Cardiac atrium fibroblast (primary cell): ENCODE measurements at places on chromosomes 3 and 15. TPM values are rescaled to one million over a fixed set of nuclear protein-coding genes. Genes with fewer than 3 reads are reported as not detected.

The ZBTB38 gene
- 154 and 205 TPM in 2 replicates for total RNA-seq

The CRTAP gene
- total RNA-seq, result 314 and 345 TPM in 2 replicates

The BOC gene
- total RNA-seq, result 5.2 and 10.4 TPM in 2 replicates

The RSL24D1 gene
- 55.1 and 78.9 TPM in 2 replicates for total RNA-seq

The MUC20 gene
- 1.3 TPM in 1 of 2 replicates, not detected in the other for total RNA-seq

The GPR156 gene
- 0.49 and 3.4 TPM in 2 replicates for total RNA-seq

The FILIP1L gene
- total RNA-seq, result 18.1 and 22.0 TPM in 2 replicates

The NR2E3 gene
- total RNA-seq, result not detected in 2 replicates

The MASP1 gene
- total RNA-seq, result 3.1 and 9.1 TPM in 2 replicates

The CTXN2 gene
- not detected in 2 replicates for total RNA-seq

The PLA2G4D gene
- not detected in 2 replicates for total RNA-seq

The CYP19A1 gene
- total RNA-seq, result 0.18 TPM in 1 of 2 replicates, not detected in the other

The KBTBD12 gene
- total RNA-seq, result not detected in 2 replicates

The GXYLT2 gene
- total RNA-seq, result 35.3 and 43.3 TPM in 2 replicates

The RGMA gene
- 2.7 and 7.0 TPM in 2 replicates for total RNA-seq

The TRIM71 gene
- not detected in 2 replicates for total RNA-seq

The HTR3E gene
- not detected in 2 replicates for total RNA-seq

The ZPLD1 gene
- total RNA-seq, result not detected in 2 replicates

The ABTB1 gene
- total RNA-seq, result 13.2 and 14.1 TPM in 2 replicates

The ROPN1 gene
- not detected in 2 replicates for total RNA-seq

The SLC9C1 gene
- 0.16 TPM in 1 of 2 replicates, not detected in the other for total RNA-seq

The KPNA4 gene
- total RNA-seq, result 15.3 and 20.3 TPM in 2 replicates

The ACOX2 gene
- 9.9 and 12.0 TPM in 2 replicates for total RNA-seq

The ZNF662 gene
- total RNA-seq, result 0.32 and 0.36 TPM in 2 replicates
